ENCODE measurements at places on chromosomes 3 and 15.

DNA sequence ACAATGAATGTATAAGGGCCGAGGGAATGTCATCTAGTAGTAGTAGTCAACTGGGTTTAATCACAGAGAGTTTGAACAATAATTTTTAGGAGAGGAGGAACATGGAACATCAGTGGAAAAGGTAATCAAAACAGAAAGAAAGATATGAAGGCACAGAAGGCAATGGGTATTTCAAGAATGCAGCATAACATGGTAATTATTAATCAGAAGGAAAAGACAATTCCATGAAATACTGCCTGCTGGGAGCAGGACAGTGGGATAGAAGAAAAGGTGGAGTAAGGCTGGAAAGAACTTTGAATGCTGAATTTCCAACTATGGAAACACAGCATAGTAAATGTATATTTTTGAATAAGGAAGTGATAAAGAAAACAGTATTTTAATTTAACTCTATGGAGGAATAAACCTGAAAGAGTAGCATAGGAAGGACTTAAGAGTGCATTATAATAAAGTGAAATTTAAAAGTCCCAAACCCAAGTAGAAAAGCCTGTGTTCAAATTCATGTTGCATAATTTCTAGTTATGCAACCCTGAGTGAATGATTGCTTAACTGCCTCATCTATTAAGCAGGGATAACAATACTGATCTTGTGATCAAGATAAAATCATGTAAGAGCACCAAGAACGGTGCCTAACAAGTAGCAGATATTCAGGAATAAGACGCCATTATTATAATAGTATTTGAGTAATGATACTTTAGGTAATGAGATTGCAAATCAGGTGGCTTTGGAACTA is 357.7 kb downstream of the TBC1D5 start:
- no peak for DNase-seq

- no peak for DNase-seq
Measured at GRCh38 chr3:136667081-136667480, 85.1 kb downstream of the STAG1 start.

DNA sequence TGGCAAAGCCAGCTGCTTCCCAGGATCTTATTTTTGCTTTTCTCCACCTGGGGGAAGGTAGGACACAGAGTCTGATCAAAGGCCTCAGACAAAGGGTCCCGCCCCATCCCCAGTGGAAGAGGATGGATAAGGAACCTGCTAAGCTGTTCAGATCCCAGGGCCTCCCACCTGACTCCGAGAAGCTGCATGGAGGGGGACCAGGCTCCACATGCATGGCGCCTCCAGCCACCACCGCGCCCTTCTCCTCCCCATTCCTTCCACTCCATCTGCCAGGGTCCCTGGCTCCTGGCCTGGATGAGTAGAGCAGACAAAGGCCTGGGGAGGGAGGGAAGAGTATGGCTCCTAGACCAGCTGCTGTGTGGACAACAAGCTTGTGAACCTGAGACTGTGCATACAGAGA is 20.0 kb upstream of the CRABP1 start:
- DNase-seq = no peak

- DNase-seq = no peak
Measured at GRCh38 chr15:52020221-52021085, 1.4 kb downstream of the MAPK6 start.

DNA sequence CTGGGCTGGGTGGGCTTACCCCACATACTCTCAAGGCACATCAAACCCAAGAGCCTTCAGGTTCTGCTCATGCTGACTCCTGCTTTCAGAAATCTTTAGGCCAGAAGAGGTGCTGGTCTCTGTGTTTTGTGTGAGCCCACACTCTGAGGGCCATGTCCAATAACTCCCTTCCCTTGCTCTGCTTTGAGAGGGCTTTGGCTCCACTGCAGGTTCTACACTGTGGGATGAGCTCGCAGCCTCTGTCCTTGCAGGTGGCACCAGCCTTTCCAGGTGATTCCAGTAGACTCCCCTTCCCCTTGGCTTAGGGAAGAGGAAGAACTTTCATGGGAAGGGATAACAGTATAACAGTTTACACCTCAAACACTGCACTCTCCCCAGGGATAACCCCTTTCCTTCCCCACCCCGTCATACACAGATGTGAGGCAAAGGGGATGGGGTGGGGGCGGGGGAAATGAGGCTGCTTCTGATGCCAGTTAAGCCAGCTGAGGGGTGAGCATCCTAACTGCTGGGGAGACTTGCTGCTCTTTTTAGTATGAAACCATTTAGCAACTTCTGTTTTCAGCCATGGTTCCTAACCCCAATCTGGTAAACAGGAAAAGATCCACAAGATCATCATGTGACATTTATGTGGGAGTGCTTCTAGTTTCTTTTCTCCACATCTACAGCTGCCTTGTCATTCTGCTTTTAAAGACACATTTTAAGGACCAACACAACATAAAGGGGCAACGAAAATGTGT is 262.4 kb downstream of the SLC9A9 start:
- no peak for DNase-seq

GRCh38 chr3:112539825-112540650 is 21.7 kb downstream of the ATG3 start:
- DNase-seq = no peak

- no peak for DNase-seq
Measured at GRCh38 chr3:44555723-44556122, 730 bp downstream of the ZKSCAN7 start.

DNA sequence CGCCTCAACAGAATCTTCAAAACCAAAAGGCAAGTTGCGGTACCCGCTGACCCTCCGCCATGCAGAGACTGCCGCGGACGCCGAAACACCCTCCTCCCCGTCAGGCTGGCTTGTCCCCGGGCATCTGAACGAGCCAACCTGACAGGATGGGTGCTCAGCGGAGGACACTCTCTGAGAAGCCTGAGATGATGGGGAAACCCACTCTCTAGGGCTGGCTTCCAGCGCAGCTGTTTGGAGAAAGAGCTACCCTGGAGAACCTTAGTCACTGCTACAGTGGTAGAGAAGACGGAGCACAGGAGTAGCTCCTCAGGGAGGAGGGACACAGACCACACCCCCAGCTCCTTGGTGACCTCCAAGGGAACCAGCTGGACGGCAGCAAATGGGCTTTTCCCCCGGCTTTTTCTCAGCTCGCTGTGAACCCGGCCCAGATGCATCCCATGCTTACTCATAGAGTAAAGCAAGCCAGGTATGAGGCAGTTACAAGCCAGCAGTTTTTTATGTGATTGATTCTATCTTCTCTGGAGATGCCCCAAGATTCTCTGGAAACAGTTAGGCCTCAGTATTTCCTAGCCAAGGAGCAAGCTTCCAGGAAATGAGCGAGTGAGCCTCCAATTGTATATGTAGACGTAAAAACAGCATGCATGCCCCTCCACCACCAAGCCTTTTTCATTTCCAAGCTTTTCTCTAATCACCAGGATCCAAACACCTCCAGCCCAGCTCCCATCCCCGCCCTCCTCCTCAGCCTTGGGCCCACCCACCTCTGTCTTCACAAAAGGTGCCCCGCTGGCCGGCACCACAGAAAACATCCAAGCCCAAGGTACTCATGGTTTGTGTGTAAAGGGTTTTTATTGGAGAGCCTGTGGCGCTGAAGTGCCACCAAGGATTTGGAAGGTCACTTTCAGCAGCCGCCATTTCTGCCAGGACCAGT is 38.7 kb downstream of the FAM174B start:
- no peak for DNase-seq

GRCh38 chr3:29291982-29292363 is 11.1 kb downstream of the RBMS3 start:
- no peak for DNase-seq

GRCh38 chr15:23472678-23473077 is 25.6 kb upstream of the GOLGA6L2 start:
- no peak for DNase-seq

- DNase-seq = no peak
Measured at GRCh38 chr3:105915524-105915923, 46.7 kb upstream of the CBLB start.

- DNase-seq = no peak
Measured at GRCh38 chr3:54511766-54512365, 389.5 kb downstream of the CACNA2D3 start.

DNA sequence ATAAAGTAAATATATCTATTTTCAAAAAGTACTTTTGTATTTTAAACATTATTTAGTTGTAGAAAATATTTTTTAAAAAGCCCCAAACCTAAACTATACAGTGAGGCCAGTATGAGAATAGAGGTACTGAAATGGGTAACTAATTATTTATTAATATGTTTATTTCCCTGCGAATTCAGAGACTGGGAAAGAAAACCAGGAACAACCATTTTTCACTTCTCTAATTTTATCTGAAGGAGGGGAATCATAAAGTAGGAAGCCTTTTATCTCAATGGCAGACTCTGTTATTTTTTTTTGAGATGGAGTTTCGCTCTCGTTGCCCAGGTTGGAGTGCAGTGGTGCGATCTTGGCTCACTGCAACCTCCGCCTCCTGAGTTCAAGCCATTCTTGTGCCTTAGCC is 63.6 kb upstream of the TRAK1 start:
- DNase-seq = no peak

- DNase-seq = no peak
Measured at GRCh38 chr3:129518038-129518561, 10.3 kb upstream of the RHO start.

GRCh38 chr3:154324919-154325318 is 632 bp upstream of the DHX36 start:
- DNase-seq = no peak

GRCh38 chr3:59802045-59802444 is 752.2 kb upstream of the CFAP20DC start:
- no peak for DNase-seq

GRCh38 chr15:46265664-46266347 is 631.0 kb downstream of the SQOR start:
- no peak for DNase-seq

DNA sequence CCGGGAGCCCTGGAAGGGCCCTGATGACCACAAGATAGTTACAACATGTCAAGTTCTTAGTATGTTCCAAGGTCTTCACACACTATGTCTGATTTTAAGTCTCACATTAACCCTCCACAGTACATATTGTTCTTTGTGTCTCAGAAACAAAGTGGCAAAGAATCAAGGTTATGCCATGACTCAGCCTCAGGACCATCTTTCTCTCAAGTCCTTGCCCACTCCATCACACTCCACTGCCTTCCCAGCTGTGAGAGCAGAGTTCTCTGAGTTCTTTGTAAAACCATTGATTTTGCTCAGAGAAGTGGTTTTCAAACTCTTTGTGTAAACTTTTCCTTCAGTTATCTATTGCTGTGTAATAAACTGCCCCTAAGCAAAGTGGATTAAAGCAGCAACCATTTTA is 67.9 kb upstream of the C3orf80 start:
- no peak for DNase-seq

DNA sequence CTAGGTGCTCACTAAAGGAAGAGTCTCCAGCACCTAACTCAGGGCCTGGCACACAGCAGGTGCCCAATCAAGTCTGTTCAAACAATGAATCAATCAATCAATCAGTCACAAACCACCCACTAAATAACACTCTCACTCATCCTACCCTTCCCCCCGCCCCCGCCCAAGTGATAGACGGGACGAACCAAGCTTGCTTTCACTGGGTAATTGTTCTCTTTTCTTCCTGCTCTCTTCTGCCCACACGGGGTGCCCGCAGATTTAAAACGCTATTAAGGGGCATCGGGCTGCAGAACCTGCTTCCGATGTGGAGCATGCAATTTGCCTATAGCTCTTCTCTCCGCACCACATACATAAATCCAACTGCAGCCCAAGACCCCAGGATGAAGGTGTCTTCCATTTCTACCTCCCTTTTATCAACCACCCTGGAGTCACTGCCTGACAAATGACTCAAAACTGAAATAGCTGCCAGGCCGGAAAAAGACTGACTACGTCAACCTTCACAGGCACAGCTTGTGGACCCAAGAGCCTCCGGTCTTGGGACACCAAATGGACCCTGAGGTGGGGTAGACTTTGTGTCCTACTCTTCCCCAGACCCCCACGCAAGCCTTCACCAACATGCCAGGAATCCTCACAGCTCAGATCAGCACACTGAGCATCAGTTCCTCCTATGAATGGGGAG is 1.7 kb downstream of the KLHL25 start:
- no peak for DNase-seq

- no peak for DNase-seq
Measured at GRCh38 chr15:87746333-87746732, 510.2 kb downstream of the NTRK3 start.

- no peak for DNase-seq
Measured at GRCh38 chr3:150421799-150422548, 13.9 kb downstream of the TSC22D2 start.

DNA sequence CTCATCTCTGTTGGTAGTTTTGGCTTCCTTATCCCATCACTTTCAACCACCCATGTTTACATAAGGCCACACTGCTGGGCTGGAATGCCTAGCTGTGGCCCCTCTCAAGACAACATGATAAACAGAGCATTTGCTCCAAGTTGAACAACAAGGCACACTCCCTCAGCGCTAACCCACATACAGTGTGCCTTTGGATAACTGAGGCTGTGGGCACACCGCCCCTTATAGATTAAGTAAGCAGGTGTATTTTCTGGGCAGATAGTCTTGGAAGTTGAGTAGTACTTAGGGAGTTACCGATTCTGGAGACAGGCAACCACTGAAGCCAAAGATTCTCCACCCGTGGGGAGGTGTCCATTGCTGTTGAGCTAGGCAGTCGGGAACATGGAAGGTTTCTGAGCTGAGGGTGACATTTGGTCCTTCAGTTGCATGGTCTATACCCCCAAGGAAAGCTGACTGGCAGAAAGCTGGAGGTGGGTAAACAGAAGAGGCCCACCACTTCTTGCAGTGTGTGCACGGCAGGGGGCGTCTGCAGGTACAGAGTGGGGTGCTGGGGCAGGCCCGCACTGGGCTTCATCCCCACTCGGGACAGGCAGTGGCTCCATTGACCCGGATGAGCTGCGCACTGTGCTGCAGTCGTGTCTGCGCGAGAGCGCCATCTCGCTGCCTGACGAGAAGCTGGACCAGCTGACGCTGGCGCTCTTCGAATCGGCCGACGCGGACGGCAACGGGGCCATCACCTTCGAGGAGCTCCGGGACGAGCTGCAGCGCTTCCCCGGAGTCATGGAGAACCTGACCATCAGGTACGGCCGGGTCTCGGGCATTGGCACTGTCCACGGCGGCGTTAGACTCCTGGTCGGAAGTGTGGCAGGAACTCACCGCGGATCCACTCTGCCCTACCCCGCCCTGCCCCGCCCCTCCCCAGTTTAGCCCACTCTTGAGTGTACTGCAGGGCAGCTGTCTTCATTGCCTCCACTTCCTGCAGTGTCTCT is 16.8 kb downstream of the NOX5 start:
- DNase-seq = no peak

GRCh38 chr15:36426691-36427090 is 152.7 kb upstream of the CDIN1 start:
- DNase-seq = no peak

- no peak for DNase-seq
Measured at GRCh38 chr15:61130950-61131942, 97.9 kb downstream of the RORA start.

GRCh38 chr3:48567090-48567489 is 3.5 kb upstream of the UCN2 start:
- DNase-seq = no peak

- no peak for DNase-seq
Measured at GRCh38 chr3:67648229-67648628, 6.2 kb downstream of the SUCLG2 start.

Measured in tibial nerve (tissue), 4 donors.